ENCODE measurements at places on chromosomes 4 and X.

DNA sequence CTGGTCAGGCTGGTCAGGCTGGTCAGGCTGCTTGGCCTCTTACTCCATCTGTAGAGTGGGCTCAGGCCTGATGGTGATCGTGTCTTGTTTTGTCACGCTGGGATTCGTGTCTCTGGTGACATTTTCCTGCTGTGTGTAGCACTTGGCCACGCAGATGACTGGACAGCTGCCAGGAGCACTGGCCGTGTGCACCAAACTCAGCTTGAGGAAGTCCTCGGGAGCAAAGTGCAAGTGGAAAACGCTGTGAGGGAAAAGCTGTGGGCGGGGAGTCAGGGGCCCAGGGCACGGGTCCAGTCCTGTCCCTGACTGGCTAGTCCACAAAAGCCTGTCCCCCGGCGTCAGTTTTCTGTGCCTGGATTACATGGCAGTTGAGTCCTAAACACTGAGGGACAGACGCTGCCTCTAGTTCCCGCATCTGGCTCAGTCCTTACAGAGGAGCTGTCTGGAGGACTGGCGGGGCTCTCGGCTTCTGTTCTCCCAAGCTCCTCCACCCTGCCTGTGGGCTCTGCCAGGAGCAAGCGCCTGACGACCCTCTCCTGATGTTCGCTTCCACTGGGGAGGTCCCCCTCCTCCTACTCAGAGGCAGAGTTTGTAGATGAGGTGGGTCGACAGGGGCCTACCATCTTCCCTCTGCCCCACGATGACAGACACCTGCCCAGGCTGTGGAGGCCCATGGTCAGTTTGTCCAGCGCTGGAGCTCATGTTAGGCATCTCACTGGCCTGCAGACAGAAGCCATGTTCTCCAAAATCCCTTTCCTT lies 35.9 kb upstream of the GRPEL1 start:
- no peak for DNase-seq

DNA sequence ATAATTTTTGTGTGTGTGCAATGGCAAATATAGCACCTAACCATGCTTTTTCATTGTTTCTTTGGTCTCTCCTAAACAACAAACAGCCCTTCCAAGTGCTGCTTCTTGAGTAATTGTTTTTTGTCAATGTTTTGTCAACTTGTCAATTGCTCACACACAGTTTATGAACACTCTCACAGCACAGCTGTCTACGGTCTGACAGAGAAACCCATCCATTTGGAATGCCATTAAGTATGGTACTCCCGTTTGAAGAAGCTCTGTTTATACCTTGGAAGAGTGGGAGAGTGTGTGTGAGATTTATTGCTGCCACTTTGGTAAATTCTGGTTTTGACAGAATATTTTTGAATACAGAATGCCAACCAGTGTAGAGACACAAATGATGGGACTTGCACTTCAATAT lies 254.6 kb downstream of the LDB2 start:
- no peak for DNase-seq

GRCh38 chrX:108699368-108699767 lies 37.0 kb downstream of the IRS4 start:
- DNase-seq: no peak

- DNase-seq: no peak
These were observed 60.7 kb upstream of the DHRSX start for GRCh38 chrX:2561456-2561855.

DNA sequence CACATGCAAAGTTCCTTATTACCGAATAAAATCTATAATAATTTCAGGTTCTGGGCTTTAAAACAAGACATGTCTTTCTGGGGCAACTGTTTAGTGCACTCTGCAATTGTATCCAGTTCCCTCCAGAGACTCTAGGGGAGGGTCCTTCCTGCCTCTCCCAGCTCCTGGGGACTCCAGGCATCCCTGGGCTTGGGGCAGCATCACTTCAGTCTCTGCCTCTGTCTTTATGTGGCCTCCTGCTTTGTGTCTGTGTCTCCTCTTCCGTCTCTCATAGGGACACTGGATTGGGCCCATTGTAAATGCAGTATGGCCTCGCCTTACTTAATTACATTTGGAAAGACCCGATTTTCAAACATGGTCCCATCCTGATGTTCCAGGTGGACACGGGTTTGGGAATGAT lies 10.9 kb upstream of the ASMTL start:
- DNase-seq: no peak

DNA sequence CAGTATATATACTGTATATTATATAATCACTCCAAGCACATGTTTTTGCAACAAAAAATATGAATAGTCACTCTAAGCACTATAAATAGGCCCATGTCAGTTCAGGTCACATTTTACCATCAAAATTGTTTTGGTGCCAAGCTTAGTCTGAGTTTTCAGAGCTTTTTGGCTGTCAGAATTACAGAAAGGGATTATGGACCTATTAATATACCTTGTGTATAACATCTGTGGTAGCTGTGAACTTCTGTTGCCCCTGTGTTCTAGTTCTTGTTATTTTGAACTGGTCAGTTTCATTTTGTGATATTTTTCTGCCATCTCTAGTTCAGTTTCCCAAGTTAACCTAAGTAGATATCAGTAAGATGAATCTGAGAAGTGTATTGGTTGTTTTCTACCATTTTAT lies 22.9 kb downstream of the EXOC1 start:
- no peak for DNase-seq

GRCh38 chr4:135319685-135320084 lies 1118.1 kb upstream of the PABPC4L start:
- no peak for DNase-seq

DNA sequence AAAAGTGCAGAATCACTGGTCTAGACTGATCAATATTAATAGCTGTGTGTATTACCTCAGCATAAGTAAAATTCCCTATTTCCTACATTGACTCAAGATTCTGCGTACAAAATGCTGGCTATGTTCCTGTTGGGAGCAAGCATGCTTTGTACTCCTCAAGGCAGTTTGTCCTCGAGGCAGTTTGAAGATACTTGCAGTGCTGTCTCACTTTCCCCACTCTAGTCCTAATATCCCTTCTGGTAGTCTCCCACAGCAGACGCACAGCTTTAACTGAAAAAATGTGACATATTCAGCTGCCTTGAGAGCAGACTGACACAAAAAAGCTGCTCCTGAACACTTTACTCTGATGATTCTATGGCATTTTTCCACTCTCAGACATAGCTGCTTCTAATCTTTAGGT lies 12.9 kb upstream of the MAGEA10 start:
- no peak for DNase-seq

DNA sequence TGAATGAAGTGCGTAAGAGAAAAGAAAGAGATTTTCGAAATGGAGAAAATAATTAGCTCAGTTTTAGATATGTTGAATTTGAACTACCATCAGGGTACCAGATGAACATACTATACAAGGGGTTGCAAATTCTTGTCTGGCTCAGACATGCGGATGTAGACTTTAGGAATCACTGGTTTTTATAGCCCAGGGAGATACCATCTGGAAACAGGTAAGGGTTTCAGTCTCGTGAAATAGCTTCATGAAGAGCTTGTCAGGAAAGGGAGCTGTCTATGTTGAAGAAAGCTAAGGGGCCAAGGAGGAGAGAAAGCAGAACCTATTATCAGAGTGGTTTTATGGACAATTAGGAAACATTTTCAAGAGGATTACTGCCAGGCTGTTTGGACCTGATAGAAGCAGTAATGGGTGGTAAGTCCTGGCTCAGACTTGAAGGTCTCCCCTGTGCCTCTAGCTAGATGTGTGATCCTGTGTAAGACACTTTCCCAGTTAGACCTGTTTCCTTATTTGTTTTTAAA lies 6.7 kb downstream of the RAB9A start:
- DNase-seq: no peak

- no peak for DNase-seq
These were observed 1037.0 kb upstream of the SLIT2 start for GRCh38 chr4:19214591-19215186.

DNA sequence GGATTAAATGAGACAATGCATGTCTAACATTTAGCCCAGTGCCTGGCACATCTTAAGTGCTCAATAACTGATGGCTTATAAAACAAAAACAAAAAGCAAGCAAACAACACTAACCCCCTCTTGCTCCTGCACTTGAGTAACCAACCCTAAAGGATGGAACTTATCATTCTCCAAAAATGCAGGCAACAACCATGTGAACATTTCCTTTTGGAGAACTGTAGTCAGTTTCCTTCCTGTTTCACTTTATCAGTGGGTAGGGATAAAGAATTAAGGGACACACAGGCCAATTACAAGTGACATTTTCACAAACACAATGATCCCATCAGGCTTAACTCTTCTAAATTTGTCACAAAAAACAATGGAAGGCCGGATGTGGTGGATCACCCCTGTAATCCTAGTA lies 30.4 kb downstream of the RPS3A start:
- no peak for DNase-seq

DNA sequence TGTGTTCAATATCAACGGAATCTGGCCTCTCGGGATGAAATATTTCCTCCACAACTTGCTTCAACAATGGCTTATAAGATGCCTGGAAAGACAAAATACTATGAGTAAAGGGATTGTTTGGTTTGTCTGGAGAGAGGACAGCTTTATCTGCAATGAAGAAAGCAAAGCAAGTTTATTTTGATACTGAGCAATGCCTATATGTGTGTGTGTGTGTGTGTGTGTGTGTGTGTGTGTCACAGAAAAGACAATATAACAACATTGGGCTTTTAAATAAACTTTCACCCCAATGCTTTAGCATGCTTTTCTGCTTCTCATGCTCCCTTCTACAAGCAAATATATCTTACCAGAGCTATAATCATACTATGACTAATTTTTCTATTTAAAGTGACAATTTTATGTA lies 45.4 kb downstream of the RASL11B start:
- no peak for DNase-seq

GRCh38 chrX:67574696-67575095 lies 30.9 kb downstream of the AR start:
- no peak for DNase-seq

DNA sequence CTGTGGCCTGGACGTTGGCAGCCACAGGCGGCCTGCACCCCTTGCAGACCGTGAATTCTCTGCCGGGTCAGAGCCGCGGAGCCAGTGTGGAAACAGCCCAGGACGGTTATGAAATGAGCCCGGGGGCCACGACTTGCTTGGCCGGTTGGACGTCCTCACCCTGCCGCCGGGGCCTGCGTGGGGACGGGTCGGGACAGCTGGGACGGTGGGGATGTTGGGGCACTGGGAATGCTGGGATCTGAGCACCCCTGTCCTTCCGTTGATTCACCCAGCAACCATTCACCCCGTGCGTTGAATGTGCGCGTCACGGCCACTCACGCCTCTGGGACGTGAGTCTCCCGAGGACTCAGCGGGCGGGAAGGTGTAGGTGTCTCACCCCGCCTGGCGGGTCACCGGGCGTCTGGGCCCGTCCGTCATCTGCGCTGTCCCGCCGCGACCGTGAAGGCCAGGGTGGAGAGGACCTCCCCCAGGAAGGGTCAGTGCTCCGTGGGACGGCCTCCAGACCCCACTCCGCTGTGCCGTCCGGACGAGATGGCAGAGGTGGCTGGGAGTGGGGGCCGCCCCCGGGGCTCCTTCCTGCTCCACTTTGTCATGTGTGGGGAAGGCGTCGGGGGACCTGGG lies 4.5 kb upstream of the PLCXD1 start:
- no peak for DNase-seq

- no peak for DNase-seq
These were observed 6.9 kb downstream of the CXCL6 start for GRCh38 chr4:73843369-73843768.

GRCh38 chr4:8372506-8372905 lies 68.0 kb downstream of the ACOX3 start:
- DNase-seq: no peak

- DNase-seq: no peak
These were observed 173.4 kb upstream of the JADE1 start for GRCh38 chr4:128635955-128636560.

- peak; percentile 33 for DNase-seq
These were observed 9.9 kb downstream of the TMSB4X start for GRCh38 chrX:12984603-12985319.

DNA sequence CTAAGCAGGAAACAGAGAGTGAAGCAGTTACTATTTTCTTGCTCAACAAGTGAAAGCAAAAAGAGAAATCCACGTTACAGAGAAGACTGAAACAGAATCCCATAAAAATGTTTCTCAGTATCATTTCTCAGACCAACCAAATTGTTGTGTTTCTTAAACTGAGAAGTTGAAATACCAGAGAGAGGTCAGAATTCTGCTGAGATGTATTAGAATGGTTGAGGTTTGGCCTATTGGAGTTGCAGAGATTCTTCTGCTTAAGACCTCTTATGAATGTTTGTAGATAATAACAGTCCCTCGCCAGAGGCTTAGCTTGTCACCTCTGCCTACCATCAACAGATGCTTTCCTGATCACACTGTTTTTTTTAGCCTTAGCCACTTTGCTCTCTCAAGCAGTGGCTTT lies 481.4 kb downstream of the TRIML1 start:
- no peak for DNase-seq

- no peak for DNase-seq
These were observed 258.1 kb upstream of the NOCT start for GRCh38 chr4:138757432-138757831.

DNA sequence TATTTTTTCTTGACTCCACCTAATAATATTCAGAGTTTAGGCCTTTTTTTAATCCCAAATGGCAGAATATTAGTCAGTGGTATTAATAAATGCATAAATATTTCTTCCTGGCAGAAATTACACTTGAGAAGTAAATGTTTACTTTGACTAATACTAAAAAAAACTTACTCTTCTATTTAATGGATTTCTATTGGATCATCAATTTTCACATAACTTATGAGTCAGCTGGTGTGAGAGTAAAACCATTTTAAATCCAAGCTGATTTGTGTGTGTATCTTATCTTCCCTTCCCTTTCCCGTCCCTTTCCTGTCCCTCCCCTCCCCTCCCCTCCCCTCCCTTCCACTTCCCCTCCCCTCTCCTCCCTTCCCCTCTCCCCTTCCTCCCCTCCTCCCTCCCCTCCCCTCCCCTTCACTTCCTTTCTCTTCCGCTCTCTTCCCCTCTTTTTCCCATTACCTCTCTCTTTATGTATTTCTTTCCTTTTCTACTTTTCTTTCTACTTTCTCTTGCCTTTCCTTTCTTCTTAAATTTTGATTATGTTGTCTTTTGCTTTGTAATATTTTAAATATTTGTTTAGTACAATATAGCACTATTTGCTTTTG lies 630.1 kb upstream of the EPHA5 start:
- no peak for DNase-seq

GRCh38 chr4:59553063-59553720 lies 1646.9 kb upstream of the ADGRL3 start:
- DNase-seq: no peak

GRCh38 chr4:88138561-88138960 lies 19.9 kb downstream of the ABCG2 start:
- no peak for DNase-seq

GRCh38 chr4:73603271-73603710 lies 16.9 kb downstream of the RASSF6 start:
- DNase-seq: no peak

DNA sequence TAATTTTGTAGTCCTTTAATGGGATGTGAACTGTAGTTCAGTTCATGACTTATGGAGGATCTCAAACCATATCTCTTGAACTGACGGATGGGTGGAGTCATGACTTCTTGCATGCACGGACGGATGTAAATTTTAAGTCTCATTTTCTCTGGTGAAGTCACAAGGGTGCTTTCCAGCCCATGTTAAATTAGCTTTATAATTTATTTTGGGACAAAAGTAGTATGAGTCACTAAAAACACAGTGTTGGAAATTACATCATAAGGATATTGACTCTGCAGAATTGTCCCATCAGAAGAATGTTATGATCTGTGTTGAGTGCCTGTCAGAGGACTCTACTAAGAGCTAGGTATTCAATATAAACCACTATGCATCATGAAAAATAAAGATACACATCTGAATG lies 6.8 kb upstream of the PAGE5 start:
- no peak for DNase-seq

- no peak for DNase-seq
These were observed 403 bp upstream of the LGI2 start for GRCh38 chr4:25031077-25031621.

GRCh38 chr4:126530996-126531585 lies 1101.7 kb upstream of the INTU start:
- DNase-seq: no peak

Data from T-helper 1 cell (primary cell).